Amniotic stem cell (primary cell): ENCODE measurements at places on chromosomes 12 and 14.

- DNase-seq = no peak
These were observed 6.9 kb upstream of the ACVRL1 start for GRCh38 chr12:51900323-51900889.

DNA sequence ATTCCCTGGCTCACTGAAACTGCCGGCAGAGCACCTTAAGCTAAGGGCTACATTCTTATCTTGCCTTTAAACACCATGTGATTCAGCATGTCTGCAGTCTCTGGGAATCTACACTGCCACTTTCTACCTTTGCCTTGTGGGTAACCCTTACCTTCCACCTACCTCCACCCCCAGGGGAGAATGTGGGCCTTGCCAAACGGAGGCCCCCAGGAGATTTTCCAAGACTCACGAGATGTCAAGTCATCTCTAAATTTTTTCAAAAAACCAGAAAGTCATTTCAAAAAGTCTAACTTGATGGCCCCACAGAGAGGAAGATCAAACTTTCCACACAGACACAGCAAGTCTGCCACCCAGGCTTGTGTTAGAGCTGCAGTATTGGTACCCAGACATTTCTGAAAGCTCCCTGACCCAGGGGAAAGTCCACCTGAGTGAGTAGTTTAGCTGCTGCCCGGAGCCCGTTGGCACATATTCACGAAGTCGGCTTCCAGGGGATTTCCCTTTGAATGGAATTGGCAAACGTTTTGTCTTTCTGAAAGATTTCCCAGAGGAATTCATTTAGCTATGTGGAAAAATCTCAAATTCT is 4.7 kb upstream of the PSMA6 start:
- DNase-seq = no peak

GRCh38 chr12:93358058-93358457 is 19.7 kb upstream of the NUDT4 start:
- DNase-seq = no peak

DNA sequence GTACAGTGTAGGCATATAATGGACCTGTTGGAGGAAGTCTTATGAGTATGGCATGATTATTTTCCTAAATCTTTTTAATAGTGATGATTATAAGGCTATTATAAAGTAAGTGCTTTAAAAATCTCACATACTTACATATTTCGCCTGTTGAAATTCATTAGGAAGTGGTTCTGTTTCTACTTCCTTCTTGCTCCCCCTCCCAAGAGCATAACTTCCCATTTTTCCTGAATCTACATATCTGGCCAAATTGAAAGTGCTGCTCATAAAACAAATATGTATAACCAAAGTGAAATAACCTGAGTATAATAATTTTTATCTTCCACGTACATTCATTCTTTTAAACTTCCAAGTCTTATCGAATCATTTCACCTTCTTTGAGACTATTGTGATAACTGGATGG is 455.6 kb upstream of the SEL1L start:
- DNase-seq = no peak

DNA sequence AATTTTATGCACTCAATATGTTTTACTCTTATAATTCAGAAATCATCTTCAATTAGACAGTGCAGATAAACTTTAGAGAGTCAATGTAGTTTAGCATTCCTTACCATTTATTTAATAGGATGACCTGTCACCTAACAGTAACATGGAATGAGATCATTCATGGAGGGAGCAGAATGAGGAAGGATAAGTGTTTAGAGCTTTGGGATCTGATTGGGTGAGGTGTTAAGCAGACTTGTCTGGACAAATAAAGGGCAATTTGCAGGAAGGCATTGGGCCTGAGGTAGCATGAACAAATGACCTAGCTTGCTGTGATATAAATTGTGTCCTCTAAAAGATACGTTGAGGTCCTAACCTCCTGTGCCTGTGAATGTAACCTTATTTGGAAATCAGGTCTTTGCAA is 187.4 kb downstream of the C12orf42 start:
- no peak for DNase-seq

- DNase-seq = no peak
These were observed 251.9 kb upstream of the PRKD1 start for GRCh38 chr14:30179381-30180130.

- no peak for DNase-seq
These were observed 21.0 kb upstream of the MYL2 start for GRCh38 chr12:110941391-110941790.

GRCh38 chr12:48956279-48957140 is 777 bp downstream of the ARF3 start:
- peak; percentile 91 for DNase-seq

- DNase-seq = no peak
These were observed 90.8 kb downstream of the EML1 start for GRCh38 chr14:99883866-99884650.

GRCh38 chr14:93047157-93047556 is 68.6 kb downstream of the ITPK1 start:
- DNase-seq = no peak

DNA sequence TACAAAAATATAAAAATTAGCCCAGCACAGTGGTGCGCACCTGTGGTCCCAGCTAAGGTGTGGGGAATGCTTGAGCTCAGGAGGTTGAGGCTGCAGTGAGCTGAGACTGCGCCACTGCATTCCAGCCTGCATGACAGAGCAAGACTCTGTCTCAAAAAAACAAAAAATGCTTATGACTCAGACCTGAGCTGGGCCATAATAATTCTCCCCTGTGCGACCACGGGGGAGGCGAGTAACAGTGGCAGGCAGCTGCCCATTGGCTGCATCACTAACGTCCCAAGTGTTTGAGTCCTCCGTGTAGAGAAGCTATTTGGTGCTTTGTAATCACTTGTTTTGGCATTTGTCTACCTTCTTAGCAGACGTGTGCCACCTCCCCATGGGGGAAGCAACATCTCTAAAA is 24.9 kb downstream of the PSMC1 start:
- DNase-seq = no peak

DNA sequence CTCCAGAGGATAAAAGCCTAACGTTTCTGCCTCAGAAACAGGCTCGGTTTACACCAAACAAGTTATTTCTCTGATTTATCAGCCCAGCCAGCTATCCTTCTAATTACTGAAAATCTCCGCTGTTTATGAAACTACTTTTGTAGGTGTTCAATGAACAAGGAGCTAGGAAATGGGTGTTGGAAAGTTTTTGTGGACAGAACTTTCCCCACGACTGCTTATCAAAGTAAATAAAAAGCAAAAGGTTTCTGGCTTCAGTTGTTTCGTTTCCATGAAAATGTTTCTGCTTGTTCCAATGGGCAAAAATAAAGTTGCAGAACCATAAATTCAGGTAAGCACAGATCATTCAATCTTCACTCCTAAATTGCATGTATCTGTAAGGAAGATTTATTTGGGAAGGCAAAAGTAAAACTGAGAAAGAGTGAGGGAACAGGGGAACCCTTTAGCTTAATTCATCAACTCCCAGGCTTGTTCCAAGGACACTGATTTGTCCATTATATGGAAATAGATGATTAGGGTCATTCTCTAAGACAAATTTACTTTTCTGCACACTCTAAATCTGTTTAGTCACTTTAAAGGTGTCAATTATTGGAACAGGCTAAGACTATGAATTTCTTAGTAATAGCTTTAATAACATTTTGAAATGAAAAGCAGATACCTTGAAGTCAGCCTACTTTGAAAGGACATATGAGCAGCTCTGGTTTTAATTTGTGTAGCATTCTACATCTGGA is 175.9 kb upstream of the CDKN3 start:
- DNase-seq = no peak

- DNase-seq = no peak
These were observed 15.0 kb downstream of the ATF1 start for GRCh38 chr12:50778663-50779590.

GRCh38 chr12:128643155-128643554 is 180.6 kb downstream of the SLC15A4 start:
- DNase-seq = no peak

DNA sequence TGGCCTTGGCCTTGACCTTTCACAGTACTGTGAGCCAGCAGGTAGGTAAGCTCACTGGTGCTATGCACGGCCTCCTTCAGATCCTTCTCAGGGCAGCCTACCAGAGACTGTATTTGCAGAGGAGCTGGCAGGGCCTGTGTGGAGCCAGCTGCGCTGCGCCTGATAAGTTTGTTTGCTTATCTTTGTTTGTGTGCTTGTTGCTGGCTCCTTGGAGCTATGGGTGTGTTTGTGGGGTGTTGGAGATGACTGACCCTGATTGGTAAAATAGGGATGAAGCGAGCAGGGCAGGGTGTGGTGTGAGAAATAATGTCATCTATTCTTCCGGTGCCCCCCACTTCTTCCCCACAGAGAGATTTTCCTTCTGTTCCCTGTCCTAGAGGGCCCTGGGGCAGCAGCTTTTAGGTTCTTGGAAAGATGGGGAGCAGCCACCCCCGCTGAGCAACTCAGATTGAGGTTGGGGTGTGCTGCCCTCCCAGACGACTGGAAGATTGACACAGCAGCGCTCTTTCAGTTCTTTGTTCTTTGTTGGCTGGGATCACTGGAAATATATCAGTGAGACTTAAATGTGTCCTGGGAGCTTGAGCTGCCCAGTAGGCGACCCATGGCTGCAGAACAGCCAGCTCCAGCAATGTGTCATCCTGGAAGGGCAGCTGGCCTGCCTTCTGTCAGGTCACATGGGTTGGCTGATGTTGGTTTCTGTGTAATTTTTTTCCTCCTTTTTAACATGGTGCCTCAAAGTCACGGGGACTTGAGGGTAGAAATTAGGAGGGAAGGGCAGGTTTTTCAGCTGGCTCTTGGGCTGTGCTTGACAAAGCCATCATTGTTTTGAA is 19.6 kb downstream of the MLXIP start:
- DNase-seq = no peak

GRCh38 chr14:25050269-25051150 is 563 bp upstream of the STXBP6 start:
- DNase-seq = peak; percentile 33

DNA sequence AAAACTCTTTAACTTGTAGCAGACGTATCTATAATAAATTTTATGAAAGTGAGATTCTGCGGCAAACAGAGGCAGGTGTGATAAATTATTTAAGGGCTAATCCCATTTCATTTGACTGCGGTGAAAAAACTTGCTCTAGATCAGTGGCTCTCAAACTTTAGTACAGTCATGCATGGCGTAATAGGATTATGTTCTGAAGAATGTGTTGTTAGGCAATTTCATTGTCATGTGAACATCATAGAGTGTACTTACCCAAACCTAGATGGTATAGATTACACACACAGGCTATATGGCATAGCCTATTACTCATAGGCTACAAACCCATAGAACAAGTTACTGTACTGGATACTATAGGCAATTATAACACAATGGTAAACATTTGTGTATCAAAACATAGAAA is 83.7 kb downstream of the HEATR5A start:
- no peak for DNase-seq

- DNase-seq = no peak
These were observed 245.1 kb upstream of the ATXN7L3B start for GRCh38 chr12:74292351-74293194.

GRCh38 chr12:27982951-27983350 is 10.4 kb upstream of the PTHLH start:
- DNase-seq = no peak

- DNase-seq = peak; percentile 62
These were observed 76.3 kb downstream of the SCAF11 start for GRCh38 chr12:45914090-45914489.

- no peak for DNase-seq
These were observed 122.6 kb downstream of the CALM1 start for GRCh38 chr14:90519262-90519920.

DNA sequence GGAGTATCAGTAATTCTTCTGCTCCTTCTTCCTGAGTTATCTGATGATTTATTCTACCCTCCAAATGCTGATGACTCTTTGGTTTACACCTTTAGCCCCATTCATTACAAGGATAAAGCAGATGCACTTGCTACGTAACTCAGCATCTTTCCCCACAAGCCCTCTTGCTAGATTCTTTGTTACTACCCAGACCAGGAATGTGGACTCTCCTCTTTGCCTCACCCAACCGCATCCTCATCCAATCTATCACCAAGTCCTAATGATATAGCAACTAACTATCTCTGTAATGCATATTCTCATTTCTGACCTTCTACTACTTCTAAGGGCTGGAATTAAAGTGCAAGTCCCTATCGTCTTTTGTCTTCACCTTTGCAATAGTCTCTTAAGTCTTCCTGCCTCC is 9.2 kb downstream of the KRT1 start:
- no peak for DNase-seq

DNA sequence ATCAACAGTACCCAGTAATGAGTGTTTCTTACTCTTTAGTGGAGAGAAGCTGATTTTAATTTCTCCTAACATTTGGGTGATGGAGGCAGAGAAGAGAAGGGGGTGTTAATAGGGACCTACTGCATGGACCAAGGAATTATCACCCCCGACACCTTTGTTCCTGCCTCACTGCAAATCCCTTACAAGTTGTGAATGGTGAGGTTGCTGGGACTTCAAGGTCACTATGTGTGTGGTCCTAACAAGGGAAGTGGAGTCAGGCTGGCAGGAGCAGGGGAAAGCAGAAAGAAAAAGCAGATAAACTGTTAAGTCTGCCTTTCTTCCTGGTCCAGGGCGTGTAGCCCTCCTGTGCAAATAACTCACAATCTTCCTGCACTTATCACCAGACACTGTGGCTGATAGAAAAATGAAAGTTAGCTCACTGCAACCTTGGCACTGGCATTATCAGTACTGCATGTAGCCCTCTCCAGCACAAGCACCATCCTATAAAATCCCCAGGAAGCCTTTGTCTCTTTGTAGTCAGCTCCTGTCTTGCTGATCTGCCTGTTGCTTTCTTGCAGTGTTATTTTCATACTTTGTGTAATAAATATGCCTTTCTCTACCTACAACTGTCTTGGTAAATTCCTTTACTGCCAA is 112.3 kb upstream of the DNM1L start:
- DNase-seq = no peak

GRCh38 chr12:62915204-62915529 is 19.8 kb downstream of the PPM1H start:
- DNase-seq = no peak

- no peak for DNase-seq
These were observed 608.4 kb downstream of the LRFN5 start for GRCh38 chr14:42214981-42215491.

GRCh38 chr14:32576088-32576795 is 247.1 kb downstream of the AKAP6 start:
- DNase-seq = no peak

DNA sequence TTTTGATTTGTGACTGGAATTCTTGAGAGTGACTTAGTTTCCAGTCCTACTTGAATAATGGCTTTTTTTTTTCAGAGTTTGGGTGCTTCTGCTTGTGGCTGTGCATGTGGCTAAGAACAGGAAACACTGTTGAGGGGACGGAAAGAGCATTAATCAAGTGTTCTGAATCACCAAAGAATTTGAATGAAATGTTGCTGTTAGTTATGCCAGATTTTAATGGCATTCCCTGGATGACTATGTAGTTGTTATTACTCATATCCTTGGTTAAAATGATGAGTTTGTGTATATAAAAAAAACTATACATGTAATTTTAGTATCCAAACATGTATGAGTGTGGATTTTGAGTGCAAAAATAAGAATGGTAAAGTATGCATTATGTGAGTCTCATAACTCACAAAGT is 347.9 kb downstream of the BCAT1 start:
- peak; percentile 24 for DNase-seq

DNA sequence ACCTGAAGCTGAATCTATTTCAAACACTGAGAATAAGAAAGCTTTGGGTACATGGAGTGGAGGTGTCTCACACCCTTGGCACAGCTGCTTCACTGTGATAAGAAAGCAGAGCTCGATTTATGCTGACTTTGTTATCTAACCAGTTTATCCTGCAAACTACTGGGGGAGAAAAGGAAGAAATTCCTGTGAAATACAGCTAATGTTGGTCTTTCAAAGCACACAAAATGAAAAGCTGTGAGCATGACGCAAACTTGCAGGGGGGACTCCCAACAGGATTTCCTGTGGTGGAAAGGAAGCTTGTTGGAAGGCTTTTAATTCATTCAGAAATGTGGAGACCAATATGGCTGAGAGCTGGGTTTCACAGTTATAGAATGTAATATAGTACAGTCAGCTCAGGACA is 53.4 kb downstream of the SRGAP1 start:
- no peak for DNase-seq
